ENCODE measurements at places on chromosomes 12 and 14. TPM values are rescaled to one million over a fixed set of nuclear protein-coding genes. Genes with fewer than 3 reads are reported as not detected.

Gene KLHL33
- total RNA-seq = 0.33 TPM

Gene KRT5
- not detected for total RNA-seq

Gene PTPN21
- total RNA-seq = 21.3 TPM

Gene TRIM9
- total RNA-seq = 1.4 TPM

Gene KCNH5
- not detected for total RNA-seq

Gene FOXN4
- total RNA-seq = not detected

Gene KIAA0586
- total RNA-seq = 16.0 TPM

Gene GUCY2C
- total RNA-seq = not detected

Gene AMDHD1
- total RNA-seq = 4.6 TPM

Gene SMIM41
- not detected for total RNA-seq

Gene CCDC196
- not detected for total RNA-seq

Gene MAP3K9
- 6.7 TPM for total RNA-seq

Gene DLGAP5
- total RNA-seq = 0.35 TPM

Gene TAS2R7
- not detected for total RNA-seq

Gene HCAR3
- 0.14 TPM for total RNA-seq

Gene SYNDIG1L
- total RNA-seq = not detected

Gene KRT71
- total RNA-seq = not detected

Gene ITGB7
- 2.8 TPM for total RNA-seq

Gene PITPNM2
- 39.9 TPM for total RNA-seq

Gene KRT79
- not detected for total RNA-seq

Gene HPD
- total RNA-seq = 10.5 TPM

Gene MYL2
- total RNA-seq = not detected

Gene NUAK1
- 14.2 TPM for total RNA-seq

Gene RBM19
- 42.3 TPM for total RNA-seq

Gene RNF212B
- total RNA-seq = not detected

Gene MVK
- 19.2 TPM for total RNA-seq

Gene AHNAK2
- 3.2 TPM for total RNA-seq

Gene C12orf54
- not detected for total RNA-seq

Gene IFNG
- total RNA-seq = not detected

Gene C12orf56
- not detected for total RNA-seq

Gene GPR68
- total RNA-seq = 1.0 TPM

Gene PTCSC3
- total RNA-seq = not detected

Gene ZFYVE21
- 40.9 TPM for total RNA-seq

Gene PTPRO
- total RNA-seq = 0.36 TPM

Gene JPH4
- 6.3 TPM for total RNA-seq

Gene DPPA3
- total RNA-seq = not detected

Gene NEUROD4
- total RNA-seq = 0.22 TPM

Gene G2E3
- 14.1 TPM for total RNA-seq

Gene KRT73
- not detected for total RNA-seq

Gene SIX1
- total RNA-seq = 0.12 TPM

Gene RBP5
- total RNA-seq = 9.0 TPM

Gene TIGAR
- total RNA-seq = 10.7 TPM

Gene RIMBP2
- total RNA-seq = 0.61 TPM
